Frontal cortex (tissue), 4 donors: ENCODE measurements at places on chromosomes 1 and 21. TPM values are rescaled to one million over a fixed set of nuclear protein-coding genes. Genes with fewer than 3 reads are reported as not detected.

Gene MIXL1
- not detected for total RNA-seq

Gene ERVH48-1
- not detected for total RNA-seq

Gene SPRR2F
- total RNA-seq = not detected

Gene VSIG8
- not detected for total RNA-seq

Gene CDA
- not detected for total RNA-seq

Gene SPRR1A
- not detected for total RNA-seq

Gene RHBG
- not detected for total RNA-seq

Gene FBXO2
- 6.1 TPM for total RNA-seq

Gene RIMS3
- 24.1 TPM for total RNA-seq

Gene CFAP74
- 0.41 TPM for total RNA-seq

Gene B3GALT5
- total RNA-seq = 0.41 TPM

Gene THEM5
- not detected for total RNA-seq

Gene SIM2
- total RNA-seq = not detected

Gene FTCD
- total RNA-seq = 0.41 TPM

Gene SLC16A1
- 60.3 TPM for total RNA-seq

Gene PYHIN1
- total RNA-seq = not detected

Gene P3R3URF
- total RNA-seq = not detected

Gene VHLL
- 0.82 TPM for total RNA-seq

Gene PLA2G2C
- not detected for total RNA-seq

Gene PTPN7
- total RNA-seq = not detected

Gene NHLH2
- total RNA-seq = 2.0 TPM

Gene PEX14
- total RNA-seq = 6.1 TPM

Gene CDC42BPA
- total RNA-seq = 154 TPM

Gene LMX1A
- total RNA-seq = not detected

Gene WNT2B
- total RNA-seq = 2.0 TPM

Gene PLCH2
- total RNA-seq = 9.0 TPM

Gene CFHR1
- total RNA-seq = 0.41 TPM
